Activated T-helper 2 cell treated with anti-CD3 and anti-CD28 coated beads, Interferon-gamma antibody, Interleukin-2, Interleukin-4, amounts not matched to agents 10 μg/mL and 5 μg/mL and 100 μg/mL, durations not matched to agents 14 hours and 24 hours and 36 hours (primary cell): ENCODE measurements at places on chromosomes 7 and 10.

GRCh38 chr7:64876792-64877713 lies 26.0 kb upstream of the ZNF273 start:
- peak; percentile 38 for DNase-seq

- DNase-seq = no peak
Measured at GRCh38 chr7:112010109-112010508, 196.1 kb downstream of the DOCK4 start.

GRCh38 chr7:55128693-55129394 lies 110.0 kb downstream of the EGFR start:
- DNase-seq = no peak

- no peak for DNase-seq
Measured at GRCh38 chr7:96685755-96686154, 23.9 kb downstream of the SEM1 start.

- no peak for DNase-seq
Measured at GRCh38 chr10:13716081-13717071, 129.6 kb downstream of the PRPF18 start.
